ENCODE measurements at places on chromosomes 4 and X.

DNA sequence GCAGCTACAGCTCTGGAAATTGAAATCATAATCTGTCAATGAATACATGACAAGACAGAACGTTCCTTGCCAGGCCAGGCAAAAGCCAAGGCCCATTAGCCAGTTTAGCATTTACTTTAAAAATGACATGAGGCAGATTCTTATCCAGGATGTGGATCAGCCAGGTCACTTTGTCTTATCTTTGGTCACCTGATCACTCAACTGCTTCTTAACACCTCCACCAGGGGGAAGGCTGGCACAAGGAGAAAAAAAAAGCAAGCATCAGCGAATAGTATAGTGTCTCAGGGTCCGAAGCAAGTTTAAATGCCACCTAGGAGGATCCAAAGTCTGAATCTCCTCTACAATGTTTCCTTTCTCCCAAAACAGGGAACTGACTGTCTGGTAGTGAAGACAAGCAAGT lies 18.8 kb downstream of the ATP1B4 start:
- no peak for DNase-seq

- no peak for DNase-seq
Measured at GRCh38 chrX:85114171-85114570, 110.5 kb downstream of the APOOL start.

GRCh38 chr4:95251568-95251967 lies 297.2 kb downstream of the UNC5C start:
- no peak for DNase-seq

DNA sequence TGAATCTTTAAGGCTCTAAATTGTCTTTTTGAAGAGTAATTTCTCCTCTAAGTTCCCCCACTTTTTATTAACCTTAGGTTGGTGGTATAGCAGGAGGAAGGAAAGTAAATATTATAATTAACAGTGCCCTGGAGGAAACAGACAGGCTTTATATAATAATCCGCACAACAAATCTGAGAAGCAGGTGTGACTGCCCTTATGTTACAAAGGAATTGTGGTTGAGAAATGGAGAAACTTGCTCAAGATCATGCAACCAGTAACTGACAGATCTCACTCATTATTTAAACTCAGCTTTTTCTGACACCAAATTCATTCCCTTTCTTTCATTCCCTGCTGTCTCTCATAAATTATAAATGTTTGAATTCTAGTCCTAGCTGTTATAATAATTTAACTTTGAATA lies 282.0 kb downstream of the PPP3CA start:
- DNase-seq = no peak

GRCh38 chr4:102219129-102219528 lies 126.2 kb downstream of the SLC39A8 start:
- no peak for DNase-seq

- DNase-seq = no peak
Measured at GRCh38 chr4:126939401-126939800, 693.4 kb upstream of the INTU start.

DNA sequence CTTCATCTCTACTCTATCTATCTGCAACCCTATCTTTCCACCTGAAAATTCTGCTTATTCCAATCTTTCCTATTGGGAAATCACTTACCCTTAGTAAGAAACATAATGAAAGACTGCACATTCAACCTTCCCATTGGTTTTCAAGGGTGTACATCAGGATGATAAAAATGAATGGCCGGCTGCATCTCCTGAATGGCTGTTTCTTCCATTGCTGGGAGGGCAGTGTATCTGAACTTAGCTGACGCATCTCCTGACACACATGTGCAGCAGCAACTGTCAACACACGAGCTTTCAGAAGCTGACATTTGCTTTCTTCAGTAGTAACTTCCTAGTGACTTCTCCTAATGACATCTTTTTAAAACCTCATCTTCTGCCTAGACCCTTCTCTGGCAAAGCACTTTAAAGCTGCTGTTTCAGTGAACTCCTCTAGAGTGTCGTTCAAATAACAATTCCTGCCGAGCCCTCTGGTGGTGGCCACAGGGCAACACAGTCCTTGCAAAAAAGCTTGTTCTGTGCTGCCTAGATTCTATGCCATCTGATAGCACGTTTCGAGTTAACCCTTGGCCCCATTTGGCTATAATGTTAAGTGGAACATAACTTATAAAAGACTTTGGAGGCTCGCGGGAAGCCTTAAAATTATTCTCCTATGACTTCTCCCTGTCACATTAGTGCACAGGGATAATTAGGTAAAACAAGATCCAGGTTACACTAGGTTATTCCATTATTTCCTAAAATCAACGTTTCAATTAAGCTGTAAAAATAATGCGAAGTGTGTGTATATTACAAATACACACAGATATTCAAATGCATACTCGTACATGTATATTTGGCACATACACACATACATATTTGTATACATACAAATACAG lies 2340.7 kb downstream of the PCDH7 start:
- no peak for DNase-seq

DNA sequence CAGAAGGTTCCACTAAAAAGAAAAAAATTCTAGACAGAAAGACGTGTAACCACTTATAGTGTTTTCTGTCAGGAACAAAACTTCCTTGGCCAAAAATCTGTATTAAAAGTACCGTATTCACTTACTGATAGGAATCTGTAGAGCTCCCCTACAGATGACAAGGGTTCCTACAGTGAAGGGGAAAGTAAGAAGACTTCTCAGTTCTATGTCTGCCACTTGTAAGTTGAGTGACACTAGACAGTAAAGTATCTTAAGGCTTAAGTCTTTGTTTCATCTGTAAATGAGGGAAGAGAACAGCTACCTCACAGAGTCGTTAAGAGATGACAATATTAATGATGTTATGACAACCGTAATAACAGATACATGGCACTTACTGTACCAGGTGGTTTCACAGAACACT lies 3.3 kb downstream of the COQ2 start:
- peak; percentile 4 for DNase-seq

GRCh38 chrX:2327423-2327822 lies 173.4 kb downstream of the DHRSX start:
- no peak for DNase-seq

- DNase-seq = peak; percentile 40
Measured at GRCh38 chrX:49053223-49054072, 5.4 kb upstream of the CCDC120 start.

DNA sequence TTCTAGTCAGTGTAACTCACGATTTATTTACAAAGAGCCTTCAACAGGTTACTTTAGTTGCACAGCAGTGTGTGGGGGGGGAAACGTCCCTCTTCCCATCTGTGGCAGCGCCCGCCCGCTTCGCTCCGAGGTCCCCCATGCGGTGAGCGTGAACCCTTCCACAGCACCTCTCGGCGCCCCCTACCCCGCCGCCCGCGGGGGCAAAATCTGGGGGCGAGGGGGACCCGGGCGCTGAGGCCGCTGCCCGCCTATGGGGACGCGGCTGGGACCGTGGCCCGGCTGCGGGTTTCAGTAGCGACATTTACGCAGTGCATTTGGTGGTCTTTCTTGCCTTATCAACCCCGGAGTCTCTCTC lies 6.4 kb downstream of the NKX6-1 start:
- no peak for DNase-seq

GRCh38 chrX:24396236-24396930 lies 35.9 kb downstream of the SUPT20HL1 start:
- DNase-seq = peak; percentile 65

DNA sequence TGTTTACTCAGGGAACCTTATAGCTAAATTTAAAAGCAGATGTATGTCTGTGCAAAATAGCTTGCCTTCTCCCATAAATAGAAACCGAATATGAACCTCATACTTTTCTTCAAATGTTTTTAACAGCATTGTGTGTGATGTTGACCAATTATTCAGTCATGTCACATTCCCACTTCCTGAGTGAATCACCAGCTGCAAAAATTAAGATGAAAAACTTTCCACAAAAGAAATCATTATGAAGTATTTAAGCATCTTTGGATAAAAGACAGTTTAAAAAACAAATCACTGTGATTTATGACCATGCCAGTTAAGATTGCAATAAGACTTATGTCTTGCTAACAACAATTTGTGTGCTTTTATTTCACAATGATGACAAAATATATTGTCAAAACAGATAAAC lies 220.1 kb downstream of the PDGFC start:
- DNase-seq = no peak

- no peak for DNase-seq
Measured at GRCh38 chrX:154819771-154820341, 14.6 kb upstream of the MPP1 start.

DNA sequence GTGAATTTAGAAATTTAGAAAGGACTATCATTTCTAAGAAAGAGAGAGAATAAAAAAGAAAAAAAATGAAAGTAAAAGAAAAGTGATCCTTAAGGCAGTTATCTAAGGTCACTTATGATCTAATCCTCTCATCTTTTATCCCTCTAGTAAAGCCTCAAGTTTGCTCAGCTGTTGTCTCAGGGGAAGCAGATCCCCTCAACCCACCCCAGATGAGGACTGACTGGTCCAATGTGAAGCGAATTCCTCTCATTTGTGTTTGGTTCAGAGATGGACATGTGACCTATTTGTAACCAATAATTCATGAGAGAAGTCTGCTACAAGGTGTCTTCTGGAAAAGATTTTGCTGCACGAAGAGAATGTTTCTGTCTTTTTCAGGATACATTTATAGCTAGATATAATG lies 1591.3 kb downstream of the ADGRL3 start:
- DNase-seq = no peak

DNA sequence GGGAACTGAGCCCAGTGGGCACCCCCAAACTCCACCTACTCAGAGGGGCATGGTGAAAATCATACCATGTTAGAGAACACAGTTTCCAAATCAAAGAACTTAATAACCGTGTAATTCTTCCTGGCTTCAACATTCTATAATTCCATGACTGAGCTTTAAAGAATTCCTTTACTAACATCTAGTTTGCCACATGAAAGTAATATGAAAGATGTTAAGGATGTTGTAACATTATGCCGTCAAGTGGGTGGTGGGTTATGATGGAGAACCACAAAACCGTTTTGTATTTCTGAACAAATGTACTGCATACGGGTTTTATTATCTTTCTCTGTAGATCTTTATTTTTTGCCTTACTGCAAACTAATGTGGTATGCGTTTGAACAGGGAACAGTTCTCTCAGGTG lies 549.0 kb upstream of the MAGEB2 start:
- no peak for DNase-seq

DNA sequence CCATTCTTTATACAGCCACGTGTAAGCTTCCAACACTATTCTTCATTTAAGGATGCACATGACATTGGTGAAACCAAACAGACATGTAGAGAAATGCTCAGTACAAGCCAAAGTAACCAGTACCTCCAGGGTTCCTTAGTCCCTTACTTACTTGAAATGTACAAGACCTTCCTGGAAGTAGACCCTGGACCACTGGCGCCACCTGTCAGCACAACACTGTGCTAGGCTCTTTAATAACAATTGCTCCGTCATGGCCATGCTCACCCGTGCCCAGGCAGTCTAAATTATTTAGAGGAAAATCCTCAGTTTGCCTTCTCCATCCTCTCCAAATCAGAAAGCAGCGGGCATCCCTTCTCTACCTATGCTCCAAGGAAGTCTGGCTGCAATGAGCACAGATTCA lies 52.7 kb downstream of the ADGRA3 start:
- no peak for DNase-seq

DNA sequence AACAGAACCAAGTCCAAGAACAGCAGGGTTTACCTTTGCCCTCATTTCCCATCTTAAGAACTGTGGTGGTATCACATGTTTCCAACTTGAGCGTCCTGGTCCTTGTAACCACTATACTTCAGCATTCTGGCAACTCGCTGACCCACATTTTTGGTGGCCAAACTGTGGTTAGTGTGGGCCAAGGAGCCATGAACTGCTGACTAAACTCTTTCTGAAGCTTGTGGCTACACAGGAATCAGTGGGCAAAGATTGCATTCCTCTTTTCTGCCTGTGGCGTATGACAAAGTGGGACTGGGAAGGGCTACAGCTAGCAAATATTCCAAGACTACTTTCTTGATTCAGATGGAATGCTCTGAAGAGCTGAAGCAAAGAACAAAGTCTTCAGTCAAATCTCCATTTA lies 106.3 kb upstream of the MID1 start:
- DNase-seq = no peak

DNA sequence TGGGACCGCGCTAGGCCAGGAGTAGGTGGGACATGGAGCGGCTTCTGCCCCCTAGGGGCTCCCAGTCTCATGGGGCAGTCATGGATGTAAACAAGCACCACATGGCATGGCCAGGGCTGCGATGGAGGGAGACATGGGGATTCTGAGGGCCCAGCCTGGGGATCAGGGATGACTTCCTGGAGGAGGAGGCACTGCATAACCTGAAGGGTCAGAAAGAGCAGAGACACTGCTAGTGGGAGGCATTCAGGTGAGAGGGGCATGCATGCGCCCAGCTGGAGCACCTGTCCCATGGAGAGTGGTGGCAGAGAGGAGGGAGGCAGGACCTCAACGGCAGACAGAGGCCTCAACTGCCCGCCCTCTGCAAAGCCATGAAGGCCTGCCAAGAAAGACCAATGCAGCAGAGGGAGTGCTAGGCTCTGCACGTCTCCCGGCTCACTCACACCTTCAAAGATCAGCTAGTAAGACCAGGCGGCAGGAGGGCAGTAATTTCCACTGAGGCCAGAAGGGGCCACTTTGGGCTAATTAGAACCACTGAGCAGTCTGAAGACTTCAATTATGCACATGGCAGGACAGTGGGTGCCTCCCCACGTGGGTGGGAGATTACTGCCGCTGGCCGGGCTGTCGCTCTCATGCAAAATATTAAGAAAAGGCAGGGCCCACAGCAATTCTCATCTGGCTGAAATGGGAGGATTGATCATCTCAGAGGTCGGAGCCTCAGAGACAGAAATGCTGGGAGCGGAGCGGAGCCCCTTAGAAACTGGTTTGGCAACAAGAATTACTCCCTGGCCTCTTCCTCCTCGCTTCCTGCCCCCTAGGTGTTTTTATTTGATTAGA lies 69.6 kb downstream of the PPP2R2C start:
- DNase-seq = no peak

DNA sequence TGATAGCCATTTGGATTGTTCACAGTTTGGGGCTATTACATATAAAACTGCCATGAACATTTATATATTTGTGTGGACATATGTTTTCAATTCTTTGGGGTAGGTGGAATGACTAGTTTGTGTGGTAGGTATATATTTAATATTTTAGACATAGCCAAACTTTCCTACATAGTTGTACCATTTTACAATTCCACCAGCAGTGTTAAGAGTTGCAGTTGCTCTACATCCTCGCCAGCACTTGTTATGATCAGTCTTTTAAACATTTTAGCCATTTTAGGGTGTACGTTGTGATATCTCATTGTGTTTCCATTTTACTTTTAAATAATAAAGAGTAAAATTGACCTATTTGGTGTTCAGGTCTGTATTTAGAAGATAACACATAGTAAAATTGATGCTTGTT lies 76.6 kb downstream of the ZFX start:
- no peak for DNase-seq

GRCh38 chrX:1502241-1502640 lies 34.7 kb downstream of the P2RY8 start:
- DNase-seq = no peak

DNA sequence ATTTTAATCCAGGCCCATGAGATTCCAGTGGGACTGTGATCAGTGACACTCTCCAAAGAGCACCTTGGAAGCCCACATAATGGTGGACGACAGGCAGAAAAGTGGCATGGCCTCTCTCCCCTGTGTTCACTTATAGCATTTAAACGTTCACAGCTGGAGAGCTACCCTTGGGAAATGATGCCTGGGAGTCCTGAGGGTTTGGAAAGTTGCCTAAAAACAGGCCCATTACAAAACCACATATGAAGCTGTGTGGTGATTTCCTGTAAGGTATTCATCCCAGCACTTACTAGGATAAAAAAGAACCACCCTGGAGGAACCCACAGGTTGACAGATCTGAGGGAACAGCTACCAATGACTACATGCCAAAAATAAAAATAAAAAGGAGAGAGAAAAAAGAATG lies 193.2 kb downstream of the RASL11B start:
- DNase-seq = peak; percentile 26
